Stimulated activated CD4-positive, alpha-beta T cell treated with anti-CD3 and anti-CD28 coated beads, TNF-alpha, amount 100 ng/mL, for 1 hour (primary cell): ENCODE measurements at places on chromosomes 3 and 15.

DNA sequence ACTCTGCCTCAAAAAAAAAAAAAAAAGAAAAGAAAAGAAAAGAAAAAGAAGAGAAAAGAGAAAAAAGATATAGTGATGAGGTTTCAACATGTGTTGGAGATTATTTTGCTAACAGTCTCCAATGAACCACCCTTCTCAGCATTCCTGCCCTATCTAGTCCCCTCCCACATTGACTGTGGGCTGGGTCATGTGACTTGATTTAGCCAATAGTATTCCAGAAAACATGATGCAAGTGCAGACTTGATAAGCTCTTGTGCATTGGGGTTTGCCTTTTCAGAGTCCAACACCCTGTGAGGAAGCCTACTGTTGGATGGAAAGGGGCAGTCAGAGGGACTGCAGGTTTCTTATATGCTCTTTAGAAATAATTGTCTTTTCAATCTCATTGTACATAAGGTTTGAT, 37.8 kb upstream of the MED12L start:
- no peak for DNase-seq

DNA sequence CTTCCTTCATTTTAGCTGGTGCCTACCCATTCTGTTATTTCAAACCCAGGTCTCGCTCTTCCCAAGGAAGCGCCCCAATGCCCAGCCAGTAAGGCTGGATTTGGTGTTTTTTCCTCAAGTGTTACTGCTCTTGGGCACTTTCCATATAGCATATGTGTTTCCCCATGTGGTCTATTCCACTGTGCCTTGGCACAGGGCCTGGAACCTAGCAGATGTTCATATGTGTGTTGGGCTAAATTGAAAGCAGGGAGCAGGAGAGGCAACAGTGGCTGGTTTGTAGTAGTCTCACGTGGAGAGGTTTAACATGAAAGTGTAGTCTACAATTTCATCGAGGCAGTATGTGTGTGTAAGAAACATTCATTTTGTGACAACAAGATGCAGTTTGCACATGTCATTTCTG, 48.2 kb upstream of the TEX264 start:
- no peak for DNase-seq

- DNase-seq = no peak
Observed at GRCh38 chr3:187369089-187369447, 883 bp downstream of the RTP4 start.

- DNase-seq = no peak
Observed at GRCh38 chr15:25175789-25176615, 221.2 kb downstream of the SNRPN start.

GRCh38 chr3:186896875-186897274, 33.5 kb upstream of the ST6GAL1 start:
- DNase-seq = no peak

- DNase-seq = no peak
Observed at GRCh38 chr15:66481107-66481856, 16.3 kb downstream of the SNAPC5 start.

- no peak for DNase-seq
Observed at GRCh38 chr3:155233213-155233612, 60.3 kb downstream of the STRIT1 start.

- DNase-seq = no peak
Observed at GRCh38 chr3:177905173-177906125, 630.8 kb upstream of the KCNMB2 start.

DNA sequence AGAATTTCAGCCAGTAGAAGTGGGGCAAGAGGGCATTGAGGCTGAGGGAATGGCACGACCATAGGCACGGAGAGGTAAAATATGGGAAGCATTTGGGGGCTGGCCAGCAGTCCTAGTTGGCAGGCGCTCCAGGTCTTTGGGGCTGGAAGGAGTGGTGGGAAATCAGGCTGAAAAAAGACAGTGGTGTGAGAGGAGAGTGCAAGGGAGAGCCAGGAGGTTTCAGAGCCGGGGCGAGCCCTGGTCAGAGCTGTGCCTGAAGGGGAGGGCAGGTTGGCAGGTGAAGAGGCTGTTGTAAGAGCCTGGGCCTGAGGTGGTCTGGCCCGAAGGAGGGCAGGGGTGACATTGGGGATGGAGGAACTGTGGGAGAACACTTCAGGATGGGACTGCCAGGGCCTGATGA, 1.6 kb upstream of the IDH3A start:
- no peak for DNase-seq

DNA sequence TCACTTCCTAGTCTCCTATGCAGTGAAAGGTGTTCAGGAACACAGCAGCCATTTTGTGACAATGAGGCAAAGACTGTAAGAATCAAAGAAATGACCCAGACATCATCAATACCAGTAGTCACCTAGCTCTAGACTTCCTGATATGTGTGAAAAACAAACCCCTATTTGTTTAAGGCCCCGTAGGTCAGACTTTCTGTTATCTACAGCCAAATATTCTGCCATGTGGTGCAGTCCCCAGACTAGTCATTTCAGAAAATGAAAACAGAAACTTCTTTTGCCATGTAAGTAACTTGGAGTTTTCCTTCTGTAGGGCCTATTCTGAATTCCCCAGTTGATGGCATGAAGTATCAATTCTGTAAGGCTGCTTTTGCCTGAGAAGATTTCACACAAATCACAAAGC, 181.7 kb upstream of the SNTN start:
- no peak for DNase-seq

DNA sequence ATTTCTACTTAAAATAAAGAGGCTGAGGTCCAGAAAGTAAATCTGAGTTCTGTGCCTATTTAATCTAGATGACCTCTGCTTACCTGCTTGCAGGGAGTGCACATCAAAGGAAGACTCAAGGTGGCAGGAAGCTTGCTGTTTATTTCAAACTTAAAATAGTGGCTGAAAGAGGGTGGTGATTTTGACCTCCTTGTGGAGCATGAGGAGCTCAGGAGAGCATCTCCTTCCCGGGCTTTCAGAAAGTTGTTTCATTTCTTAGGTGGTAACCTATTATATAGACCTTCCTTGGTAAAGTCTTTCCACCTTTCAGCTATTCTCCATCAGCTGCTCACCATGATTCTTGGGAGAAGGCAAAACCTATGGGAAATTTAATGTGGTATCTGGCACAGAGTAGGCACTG, 494 bp downstream of the GCSAM start:
- no peak for DNase-seq

- no peak for DNase-seq
Observed at GRCh38 chr15:85318048-85318731, 62.2 kb upstream of the AKAP13 start.

- no peak for DNase-seq
Observed at GRCh38 chr15:101210466-101210865, 41.4 kb downstream of the CHSY1 start.

DNA sequence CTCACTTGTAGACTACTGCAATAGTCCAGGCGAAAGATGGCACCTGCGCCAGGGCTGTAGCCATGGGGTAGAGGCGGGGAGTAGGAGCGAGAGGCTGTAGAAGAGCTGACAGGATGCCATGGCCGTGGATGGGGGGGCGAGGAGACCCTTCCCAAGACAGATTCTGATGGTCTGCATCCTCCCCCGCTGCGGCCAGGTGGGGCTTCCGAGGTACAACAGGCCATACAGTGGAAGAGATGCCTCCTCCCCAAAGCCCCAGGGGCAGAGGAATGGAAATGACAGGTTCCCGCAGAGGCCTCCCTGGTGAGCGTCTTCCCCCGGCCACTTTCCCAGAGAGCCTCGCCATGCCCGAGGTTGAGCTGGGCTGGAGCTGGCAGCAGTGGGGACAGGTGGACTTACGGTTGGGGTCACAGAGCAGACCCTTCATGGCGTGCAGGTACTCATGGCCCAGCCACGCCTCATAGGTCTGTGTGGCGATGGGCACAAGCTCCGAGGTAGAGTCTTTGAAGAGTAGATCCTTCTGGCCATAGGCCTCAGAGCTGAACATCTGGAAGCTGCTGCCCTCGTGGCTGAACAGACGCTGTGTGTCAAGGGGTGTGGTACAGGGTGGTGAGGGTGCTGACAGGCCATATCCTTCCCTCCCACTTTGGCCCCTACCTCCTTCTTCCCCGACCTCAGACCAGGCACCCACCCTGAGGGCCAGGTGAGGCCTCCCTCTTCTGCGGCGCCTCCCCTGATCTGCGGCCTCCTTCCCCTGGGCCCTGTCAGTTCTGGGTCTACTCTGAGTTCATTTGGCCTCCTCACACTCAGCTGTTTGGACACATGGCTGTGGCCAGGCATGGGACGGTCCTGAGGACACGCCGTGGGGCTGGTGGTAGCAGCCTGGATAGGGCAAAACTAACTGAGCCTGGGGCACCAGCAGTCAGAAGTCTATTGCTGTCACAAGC, 13.6 kb downstream of the MELTF start:
- DNase-seq = no peak

DNA sequence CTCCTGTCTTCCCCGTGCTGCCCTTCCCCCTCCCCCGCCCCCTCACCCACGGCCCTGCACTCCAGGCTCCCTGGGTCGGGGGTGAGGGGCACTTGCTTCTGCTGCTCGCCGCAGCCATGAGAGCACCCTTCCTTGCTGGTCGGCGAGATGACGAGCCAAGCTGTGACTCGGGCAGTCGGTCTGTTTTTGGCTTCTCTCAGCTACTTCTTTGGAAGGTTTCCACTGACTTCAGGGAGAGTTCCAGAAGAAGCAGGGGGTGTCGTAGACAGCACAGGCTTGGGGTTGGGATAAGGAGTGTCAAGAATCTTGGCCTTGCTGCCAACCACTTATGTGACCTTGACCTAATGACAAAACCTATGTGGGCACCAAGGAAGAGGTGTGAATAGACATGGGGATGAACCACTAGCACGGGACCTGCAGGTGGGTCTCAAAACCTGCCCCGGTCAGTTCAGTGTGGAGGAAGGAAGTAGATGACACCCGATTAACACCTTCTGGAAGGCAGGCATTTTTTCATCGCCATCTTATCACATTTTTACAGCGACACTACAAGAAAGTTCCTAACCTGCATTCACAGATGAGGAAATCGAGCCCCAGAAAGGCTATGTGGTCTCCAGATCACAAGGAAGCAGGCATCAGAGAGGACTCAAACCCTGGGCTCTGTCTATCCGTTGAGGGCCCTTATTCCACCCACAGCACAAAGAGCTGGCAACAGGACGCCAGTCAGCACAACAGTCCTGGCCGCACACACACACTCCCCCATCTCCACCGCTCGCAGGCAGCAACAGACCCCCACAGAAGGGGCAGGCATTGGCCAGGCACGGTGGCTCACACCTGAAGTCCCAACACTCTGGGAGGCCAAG, 120.9 kb downstream of the LIPC start:
- no peak for DNase-seq

GRCh38 chr3:154013736-154014135, 107.5 kb upstream of the ARHGEF26 start:
- DNase-seq = no peak

GRCh38 chr15:67199391-67199790, 55.1 kb downstream of the AAGAB start:
- no peak for DNase-seq

GRCh38 chr3:195160908-195161434, 110.0 kb downstream of the XXYLT1 start:
- no peak for DNase-seq

- DNase-seq = no peak
Observed at GRCh38 chr3:192879346-192880031, 38.2 kb downstream of the MB21D2 start.

DNA sequence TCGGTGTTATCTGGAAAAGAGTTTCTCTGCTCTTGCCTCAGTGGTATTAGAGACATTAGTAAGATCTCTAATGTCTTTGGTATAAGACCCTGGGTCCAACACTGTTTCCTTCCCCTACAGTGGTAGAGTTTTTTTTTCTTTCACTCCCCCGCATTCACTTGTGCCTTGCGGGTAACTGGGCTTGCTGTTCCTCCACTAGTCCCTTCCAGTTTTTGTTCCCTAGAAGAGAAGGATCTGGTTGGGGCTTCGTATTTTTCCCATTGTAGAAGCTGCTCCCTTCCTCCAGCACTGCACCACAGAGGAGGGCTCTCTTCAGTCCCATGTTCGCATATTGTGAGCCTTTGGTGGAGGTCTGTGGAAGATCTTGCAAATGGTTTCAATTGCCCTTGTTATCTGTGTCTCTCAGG, 13.7 kb downstream of the CTDSPL2 start:
- DNase-seq = no peak

DNA sequence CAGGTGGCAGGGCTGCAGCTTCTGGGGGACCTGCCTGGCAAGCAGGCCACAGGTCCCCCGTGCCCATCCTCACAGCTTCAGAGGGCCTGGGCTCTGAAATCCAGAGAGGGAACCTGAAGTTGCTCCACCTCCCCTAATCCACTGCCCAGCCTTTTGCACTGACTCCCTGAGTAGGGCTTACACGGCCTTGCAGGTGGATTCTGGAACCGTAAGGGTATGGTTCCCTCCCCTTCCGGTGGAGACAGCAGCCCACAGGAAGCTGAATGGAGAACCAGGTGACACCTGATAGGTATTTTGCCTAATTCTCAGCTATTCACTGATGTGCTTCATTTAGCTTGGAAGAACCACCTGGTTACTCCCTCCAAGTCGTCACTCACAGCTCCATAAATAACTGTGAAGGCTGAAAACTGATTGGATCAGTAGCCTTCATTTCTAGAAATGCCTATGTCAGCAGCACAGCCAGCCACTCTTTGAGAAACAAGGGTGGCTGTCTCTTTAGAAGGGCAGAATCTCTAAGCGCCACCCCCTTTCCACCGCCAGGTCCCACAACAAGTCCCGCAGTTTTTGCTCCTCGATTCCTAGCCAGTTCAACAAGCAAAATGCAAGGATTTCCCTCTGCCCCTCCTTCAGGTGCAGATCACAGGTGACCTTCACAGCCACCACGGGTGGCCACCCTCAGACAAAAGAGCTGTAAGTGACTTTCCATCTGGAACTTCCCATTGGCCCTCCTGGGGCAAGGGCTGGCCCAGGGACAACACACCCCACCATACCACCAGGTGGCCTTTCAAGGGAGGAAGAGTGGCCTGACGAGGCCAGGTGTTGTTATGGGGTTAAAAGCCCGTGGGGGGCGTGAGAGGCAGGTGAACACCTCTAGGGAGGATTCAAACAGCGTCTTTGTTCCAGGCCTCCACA, 112.9 kb downstream of the SEC22A start:
- DNase-seq = no peak

- no peak for DNase-seq
Observed at GRCh38 chr3:171397089-171397488, 63.1 kb downstream of the TNIK start.

DNA sequence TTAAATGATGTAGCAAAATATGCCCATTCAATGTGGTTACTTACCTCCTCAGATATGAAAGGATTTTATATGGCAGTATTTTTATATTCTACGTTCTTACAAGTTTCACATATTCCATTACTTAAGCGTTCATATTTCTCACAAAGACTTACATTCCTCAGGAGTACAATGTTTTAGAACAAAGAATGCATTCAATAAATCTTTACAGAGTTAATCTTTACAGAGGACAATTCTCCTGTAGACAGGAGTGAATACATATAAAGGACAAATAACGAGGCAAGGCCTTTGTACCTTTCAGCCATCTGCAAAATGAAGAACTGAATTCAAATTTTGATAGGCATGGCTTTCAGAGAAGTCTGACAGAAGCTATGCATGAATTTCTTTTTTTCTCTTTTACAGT, 1.9 kb downstream of the ZNF80 start:
- no peak for DNase-seq

GRCh38 chr3:196741249-196741889, 1.7 kb downstream of the PAK2 start:
- no peak for DNase-seq
